Endothelial cell (in vitro differentiated cells): ENCODE measurements at places on chromosomes 11 and 22.
A peak's percentile ranks its signal among the peaks of the same experiment; 100 is the strongest.

GRCh38 chr22:44850946-44851345 lies 98.6 kb downstream of the ARHGAP8 start:
- no peak for DNase-seq

DNA sequence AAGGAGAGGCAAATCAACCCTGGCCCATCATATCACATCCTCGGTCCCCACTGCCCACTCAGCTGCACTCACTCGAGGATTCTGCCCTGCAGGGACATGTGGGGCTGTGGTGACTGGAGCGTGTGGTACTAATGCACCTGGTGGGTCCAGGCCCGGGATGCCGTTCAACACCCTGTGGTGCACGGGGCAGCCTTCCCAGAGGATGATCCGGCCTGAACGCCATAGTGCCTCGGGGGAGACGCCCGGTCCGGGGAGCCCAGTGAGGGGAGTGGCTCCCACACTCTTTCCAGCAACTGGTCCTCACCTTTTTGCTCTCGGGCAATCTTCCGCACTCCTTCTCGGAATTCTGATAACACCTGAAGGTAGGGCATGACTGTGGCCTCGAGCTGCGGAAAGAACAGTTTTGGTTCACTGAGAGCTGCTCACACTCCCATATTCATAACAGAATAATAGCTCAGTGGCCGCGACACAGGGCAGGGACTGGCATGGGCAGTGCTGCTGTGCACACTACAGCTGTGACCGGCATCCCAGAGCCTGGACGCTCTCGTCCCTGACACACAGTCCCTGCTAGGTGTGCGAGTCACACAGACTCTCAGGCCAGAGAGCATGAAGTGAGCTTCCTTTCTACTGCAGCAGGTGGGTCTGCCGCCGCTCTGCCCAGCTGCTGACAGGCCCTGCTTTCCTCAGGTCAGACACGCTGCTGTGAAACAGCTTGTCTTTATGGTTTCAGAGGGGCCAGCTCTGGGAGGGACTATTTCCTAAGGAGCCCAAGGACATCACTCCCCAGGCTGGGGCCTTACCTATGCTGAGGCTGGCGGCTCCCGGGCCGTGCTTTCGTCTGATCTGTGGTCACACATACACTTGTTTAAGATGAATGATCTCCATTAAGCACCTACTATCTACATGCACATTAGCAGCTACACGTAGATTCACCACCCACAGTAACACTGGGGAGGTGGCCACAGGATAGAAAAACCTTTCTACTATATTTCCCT lies 20.1 kb upstream of the NAP1L4 start:
- DNase-seq, result no peak

DNA sequence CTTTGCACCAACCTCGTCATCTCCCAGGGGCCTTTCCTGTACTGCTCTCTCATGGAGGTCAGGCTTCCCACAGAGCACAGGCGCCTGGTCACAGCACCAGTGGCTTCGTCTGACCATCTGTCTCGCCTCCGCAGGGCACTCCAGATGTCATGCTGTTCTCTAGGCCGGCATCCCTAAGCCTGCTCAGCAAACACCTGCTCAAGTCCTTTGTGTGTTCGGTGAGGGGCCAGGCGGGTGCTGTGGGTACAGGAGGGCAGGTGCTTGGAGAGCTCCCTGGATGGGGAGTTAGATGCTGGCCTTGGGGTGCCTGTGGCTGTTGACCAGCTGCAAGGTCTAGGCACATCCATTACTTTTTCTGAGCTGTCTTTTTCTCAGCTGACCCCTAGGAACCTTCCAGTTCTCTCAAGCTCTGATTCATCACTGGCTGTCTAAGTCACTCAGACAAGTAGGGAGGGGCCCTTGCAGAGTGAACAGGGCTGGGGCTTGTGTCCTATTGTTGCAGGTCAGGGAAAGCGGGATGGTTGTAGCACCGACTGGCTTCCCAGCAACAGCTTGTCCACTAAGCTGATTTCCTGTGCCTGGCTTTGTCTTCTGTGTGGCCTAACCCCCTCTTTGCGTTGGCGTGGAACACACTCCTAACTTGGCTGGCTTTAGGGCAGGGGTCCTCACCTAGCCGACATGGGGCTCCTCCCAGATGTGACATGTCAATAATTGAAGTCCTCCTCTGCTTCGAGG lies 9.2 kb downstream of the CLDN5 start:
- DNase-seq, result no peak

DNA sequence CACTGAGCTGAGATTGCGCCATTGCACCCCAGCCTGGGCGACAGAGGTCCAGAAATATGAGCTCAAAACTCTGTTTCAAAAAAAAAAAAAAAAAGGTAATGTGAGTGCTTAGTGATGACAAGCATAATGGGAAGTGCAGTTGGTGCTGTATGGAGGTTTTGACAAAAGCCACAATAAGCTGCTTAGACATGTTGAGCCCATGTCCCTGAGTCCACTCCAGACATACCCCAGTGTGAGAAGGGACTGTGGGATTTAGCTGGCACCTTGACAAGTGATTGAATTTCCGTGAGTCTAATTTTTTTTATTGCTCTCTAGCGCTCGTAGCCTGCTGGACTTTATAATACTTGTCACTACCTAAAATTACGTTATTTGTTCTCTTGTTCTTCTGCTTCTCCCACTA lies 15.1 kb upstream of the LGR4 start:
- no peak for DNase-seq

- DNase-seq, result no peak
Observed at GRCh38 chr22:47169801-47170140, 407.3 kb downstream of the TBC1D22A start.

DNA sequence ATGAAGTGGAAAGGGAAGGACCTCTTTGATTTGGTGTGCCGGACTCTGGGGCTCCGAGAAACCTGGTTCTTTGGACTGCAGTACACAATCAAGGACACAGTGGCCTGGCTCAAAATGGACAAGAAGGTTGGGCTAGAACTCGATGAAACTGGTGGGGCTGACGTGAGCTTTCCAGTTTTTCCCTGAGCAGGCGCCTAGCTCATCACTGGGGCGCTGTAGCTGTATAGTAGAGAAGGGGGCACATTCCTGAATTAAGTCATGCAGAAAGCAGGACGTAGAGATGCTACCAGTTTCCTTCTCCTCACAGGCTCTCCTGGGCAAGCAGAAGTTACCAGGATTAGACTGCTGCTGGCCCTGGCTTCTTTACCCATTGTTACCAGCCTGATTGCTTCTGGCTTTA lies 33.3 kb downstream of the NF2 start:
- peak; percentile 9 for DNase-seq

GRCh38 chr22:45919504-45920286 lies 57.3 kb downstream of the WNT7B start:
- no peak for DNase-seq
